SJSA1 (cell line): ENCODE measurements at places on chromosomes 6 and 20.

DNA sequence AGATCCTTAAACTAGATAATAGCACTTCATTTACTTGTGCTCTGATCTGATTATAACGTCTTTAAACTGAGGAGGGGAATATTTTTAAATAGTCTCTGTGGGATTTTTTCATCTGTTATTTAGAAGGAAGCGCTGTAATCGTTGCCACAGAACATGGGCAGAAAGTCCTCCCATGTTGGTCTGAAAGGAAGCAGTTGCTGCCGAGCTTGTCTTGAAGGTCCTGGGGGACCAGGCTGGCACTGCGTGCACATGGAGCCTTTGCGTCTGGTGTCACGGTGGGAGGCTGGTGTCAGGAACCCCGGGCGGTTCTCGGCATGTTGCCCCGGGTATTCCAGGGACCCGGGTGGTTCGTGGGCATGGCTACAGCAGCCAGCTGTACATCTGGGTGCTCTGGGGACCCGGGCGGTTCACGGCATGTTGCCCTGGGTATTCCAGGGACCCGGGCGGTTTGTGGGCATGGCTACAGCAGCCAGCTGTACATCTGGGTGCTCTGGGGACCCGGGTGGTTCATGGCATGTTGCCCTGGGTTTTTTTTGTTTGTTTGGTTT, 11.5 kb downstream of the TPD52L2 start:
- DNase-seq = no peak

DNA sequence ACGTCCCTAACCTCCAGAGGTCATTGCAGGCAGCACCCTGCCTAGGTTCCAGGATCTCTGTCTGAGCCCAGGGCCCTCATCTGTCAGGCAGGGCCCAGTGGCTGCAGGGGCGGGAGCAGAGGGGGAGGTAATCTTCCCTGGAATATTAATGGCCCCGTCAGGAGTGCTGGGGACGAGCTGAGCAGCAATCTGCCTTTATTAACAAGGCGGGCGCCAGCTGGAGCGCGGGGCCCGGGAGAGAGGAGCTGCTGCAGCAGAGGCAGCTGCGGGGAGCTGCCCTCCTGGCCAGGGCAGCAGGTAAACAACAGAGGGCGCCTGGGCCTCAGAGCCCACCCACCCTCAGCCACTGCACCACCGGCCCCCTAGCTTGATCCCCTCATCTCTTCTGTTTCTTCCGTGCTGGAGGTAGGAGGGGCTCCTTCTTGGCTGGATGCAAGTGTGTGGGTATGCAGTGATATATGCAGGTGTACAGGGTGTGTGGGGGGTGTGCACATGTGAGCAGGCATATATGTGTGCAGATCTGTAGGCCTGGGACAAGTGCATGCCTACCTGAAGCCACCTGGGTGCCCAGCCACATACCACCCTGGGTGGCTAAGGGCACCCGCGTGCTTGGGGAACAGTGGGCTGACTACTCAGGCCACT, 131.8 kb upstream of the MLN start:
- no peak for DNase-seq

GRCh38 chr20:37526839-37527637, 638 bp downstream of the BLCAP start:
- DNase-seq = no peak

DNA sequence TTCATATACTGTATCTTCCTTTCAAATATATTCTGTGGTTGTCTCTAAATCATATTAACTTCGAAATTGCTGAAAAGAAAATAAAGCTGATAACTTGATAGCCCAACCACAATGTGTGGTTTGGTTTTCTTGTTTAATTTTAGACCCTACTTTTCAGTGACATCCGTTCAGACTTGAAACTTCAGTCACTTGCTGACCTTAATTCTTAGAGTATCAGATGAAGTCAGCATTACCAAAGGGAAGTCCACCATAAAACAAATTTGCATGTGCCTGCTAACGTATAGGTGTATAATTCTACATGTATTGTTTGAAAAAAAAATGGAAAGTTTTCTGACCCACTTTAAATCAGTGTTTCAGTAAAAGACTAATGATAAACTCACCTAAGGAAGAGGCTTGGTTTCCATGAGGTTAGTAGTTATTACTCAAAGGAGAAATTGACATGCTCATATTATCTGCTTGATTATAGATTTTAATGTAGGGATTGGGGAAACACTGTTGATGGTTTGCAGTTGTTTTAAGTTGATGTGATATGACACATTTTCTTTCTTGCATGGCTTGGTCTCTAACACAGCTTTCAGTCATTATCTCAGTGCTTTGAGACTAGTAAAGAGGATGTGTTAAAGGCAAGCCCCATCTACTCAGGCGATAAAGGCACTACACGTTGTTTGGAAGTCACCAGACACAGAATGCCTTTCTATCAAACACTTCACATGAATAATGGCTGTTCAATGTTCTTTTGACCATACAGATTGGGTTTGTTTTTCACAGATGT, 5.2 kb upstream of the IL17A start:
- no peak for DNase-seq

GRCh38 chr6:20931093-20931492, 396.8 kb downstream of the CDKAL1 start:
- no peak for DNase-seq

- no peak for DNase-seq
Measured at GRCh38 chr6:108365478-108365877, 70.6 kb downstream of the AFG1L start.

GRCh38 chr6:31378062-31378720, 21.2 kb upstream of the HLA-B start:
- no peak for DNase-seq

- DNase-seq = no peak
Measured at GRCh38 chr20:9028419-9028818, 40.5 kb upstream of the PLCB4 start.

GRCh38 chr20:38133680-38134426, 31.2 kb downstream of the TGM2 start:
- no peak for DNase-seq

GRCh38 chr6:106849120-106849519, 125.4 kb downstream of the CD24 start:
- DNase-seq = no peak

DNA sequence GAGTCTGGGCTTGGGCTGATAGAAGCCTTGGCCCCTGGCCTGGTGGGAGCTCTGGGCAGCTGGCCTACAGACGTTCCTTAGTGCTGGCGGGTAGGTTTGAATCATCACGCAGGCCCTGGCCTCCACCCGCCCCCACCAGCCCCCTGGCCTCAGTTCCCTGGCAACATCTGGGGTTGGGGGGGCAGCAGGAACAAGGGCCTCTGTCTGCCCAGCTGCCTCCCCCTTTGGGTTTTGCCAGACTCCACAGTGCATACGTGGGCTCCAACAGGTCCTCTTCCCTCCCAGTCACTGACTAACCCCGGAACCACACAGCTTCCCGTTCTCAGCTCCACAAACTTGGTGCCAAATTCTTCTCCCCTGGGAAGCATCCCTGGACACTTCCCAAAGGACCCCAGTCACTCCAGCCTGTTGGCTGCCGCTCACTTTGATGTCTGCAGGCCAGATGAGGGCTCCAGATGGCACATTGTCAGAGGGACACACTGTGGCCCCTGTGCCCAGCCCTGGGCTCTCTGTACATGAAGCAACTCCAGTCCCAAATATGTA, 957 bp upstream of the VEGFA start:
- DNase-seq = no peak

GRCh38 chr20:23404196-23404595, 17.1 kb downstream of the NAPB start:
- DNase-seq = no peak
